ENCODE measurements at places on chromosomes 7 and 10.

DNA sequence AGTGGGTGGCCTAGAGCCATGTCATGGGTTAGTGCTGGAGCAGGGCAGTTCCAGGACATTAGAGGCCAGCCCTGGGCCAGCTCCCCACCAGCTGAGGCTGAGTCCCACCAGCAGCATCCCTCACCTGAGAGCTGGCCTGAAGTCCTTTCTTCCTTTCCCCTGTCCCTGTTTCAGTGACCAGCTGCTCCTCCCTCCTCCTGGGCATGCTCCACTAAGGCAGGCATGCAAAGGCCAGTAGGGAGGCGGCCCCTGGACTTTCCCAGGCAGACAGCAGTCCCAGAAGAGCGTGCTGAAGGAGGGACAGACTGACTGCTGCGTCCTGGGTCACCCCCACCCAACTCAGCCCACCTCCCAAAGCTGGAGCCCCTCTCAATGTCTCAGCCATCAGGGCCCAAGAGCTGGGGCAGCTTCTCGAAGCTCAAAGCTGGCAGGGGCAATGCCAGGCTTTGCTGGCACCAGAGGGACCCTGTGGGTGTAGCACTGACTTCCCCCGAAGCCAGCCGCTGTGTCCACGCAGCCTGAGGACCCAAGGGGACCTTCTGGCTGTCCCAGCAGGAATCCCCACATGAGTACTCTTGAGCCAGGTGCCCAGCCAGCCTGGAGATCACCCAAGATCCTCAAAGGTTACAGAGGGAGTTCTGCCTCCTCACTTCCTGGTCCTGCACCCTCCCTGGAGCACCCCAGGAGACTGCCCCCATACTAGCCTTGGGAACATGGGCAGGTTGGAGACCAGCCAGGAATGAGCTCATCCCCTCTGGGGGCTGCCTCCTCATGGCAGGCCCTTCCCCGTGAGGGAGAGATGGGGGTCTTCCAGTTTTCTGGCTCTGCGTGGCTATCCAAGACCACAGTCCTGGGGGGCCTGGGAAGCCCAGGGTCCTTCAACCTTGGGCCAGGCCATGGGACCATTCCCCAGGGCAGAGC, 35.2 kb upstream of the RET start:
- no peak for DNase-seq

GRCh38 chr10:96369890-96370583, 11.2 kb upstream of the OPALIN start:
- DNase-seq: no peak

DNA sequence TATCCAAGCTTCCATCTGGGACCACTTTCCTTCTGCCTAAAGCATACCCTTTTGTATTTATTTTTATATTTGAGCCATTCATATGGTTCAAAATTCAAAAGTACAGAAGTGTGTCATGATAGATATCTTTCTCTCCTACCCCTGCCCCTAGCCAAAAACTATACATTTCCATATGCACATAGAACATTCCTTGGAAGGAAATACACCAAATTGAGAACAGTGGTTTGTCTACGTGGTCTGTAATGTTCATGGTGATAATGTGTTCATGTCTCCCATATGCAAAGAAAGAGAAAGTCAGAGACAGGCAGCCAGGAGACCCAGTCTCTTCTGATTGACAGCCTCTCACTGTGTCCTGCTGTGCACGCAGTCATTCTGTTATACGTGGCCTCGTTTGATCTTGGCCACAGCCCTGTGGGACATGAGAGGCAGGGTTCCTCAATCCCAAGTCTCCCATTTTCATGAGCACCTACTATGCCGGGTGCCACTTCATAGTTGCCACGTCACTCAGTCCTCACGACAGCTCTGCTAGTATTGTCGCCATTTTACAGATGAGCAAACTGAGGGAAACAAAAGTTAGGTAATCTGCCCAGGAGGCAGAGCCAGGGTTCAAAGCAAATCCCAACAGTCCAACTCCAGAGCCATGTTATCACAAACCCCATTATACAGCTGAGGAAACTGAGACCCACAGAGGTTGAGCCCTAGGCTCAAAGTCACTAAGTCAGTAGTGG, 8.0 kb upstream of the CDH23 start:
- no peak for DNase-seq

GRCh38 chr7:74039337-74039736, 11.4 kb downstream of the ELN start:
- DNase-seq: no peak

DNA sequence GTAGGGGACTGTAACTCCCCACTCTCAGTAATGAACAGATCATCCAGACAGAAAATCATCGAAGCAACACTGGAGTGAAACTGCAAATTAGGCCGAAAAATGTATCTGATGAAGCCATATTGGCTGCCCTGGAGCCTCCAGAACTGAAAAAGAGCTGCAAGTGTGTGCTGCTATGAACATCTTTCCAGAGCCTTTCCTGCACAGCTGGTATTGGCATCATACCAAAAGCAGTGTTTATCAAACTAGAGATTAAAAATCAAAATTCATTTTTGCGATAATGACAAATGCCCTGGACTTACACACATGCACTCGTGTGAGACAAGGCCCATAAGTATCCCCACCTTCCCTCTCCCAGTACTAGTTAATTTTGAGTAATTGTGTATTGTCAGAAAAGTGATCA, 6.8 kb upstream of the CLDN12 start:
- no peak for DNase-seq

- DNase-seq: no peak
These were observed 136.4 kb downstream of the DYNC2I1 start for GRCh38 chr7:158992759-158993158.

- DNase-seq: no peak
These were observed 111.1 kb upstream of the FAM171A1 start for GRCh38 chr10:15482156-15482555.

DNA sequence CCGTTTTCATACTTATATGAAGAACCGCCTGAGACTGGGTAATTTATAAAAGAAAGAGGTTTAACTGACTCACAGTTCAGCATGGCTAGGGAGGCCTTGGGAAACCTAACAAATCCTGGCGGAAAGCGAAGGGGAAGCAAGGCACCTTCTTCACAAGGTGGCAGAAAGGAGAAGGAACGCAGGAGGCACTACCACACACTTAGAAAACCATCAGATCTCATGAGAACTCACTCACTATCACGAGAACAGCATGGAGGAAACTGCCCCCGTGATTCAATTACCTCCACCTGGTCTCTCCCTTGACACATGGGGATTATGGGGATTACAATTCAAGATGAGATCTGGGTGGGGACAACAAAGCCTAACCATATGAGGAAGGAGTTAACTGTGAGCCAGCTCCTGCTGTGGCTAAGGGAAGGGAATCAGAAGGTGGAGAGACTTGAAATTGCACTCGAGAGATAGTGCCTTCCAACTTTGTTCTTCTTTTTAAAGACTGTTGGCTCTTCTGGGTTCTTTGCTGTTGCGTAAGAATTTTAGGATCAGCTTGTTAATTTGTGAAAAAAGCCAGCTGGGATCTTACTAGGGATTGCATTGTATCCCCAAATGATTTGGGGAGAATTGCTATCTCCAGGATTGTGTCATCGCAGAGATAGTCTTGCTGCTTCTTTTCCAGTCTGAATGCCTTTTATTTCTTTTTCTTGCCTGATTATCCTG, 21.0 kb downstream of the OPTN start:
- DNase-seq: peak; percentile 56

Measured in KBM-7 (cell line).